ENCODE measurements at places on chromosomes 4 and X. TPM values are rescaled to one million over a fixed set of nuclear protein-coding genes. Genes with fewer than 3 reads are reported as not detected.

- H3K27ac ChIP-seq = no peak overlapping the region
- H3K4me3 ChIP-seq = no peak overlapping the region
- peaks cover 2% of the 10 kb centered on the region for H3K4me1 ChIP-seq
- H3K27me3 ChIP-seq = peaks cover 5% of the 10 kb centered on the region
Measured at GRCh38 chr4:121648516-121648915, 48.3 kb downstream of the ANXA5 start.

DNA sequence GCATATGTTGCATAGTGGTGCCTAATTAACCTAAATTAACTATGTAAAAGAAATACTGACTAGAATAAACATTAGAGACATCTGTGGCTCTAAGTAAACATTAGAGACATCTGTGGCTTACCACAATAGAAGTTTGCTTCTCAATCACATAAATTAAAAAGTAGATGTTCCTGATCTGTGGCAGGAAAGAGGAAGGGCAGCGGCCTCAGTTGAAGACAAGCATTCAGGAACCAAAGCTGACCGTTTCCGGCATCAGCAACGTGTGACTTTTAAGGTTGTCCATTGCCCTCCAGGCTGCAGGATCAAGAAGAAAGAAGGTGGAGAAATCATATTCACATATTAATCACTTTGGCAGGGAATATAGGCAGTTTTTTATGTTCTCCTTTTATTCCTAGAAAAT, 336.3 kb upstream of the TRAM1L1 start:
- H3K4me1 ChIP-seq = no peaks in the 10 kb centered on the region
- no peaks in the 10 kb centered on the region for H3K36me3 ChIP-seq
- no peaks in the 10 kb centered on the region for H3K27me3 ChIP-seq

GRCh38 chr4:26819478-26820095, 41.1 kb upstream of the STIM2 start:
- peaks cover 5% of the 10 kb centered on the region for H3K36me3 ChIP-seq
- no peaks in the 10 kb centered on the region for H3K27me3 ChIP-seq
- H3K27ac ChIP-seq = no peak overlapping the region

The EVC gene
- 3.4 TPM for total RNA-seq

DNA sequence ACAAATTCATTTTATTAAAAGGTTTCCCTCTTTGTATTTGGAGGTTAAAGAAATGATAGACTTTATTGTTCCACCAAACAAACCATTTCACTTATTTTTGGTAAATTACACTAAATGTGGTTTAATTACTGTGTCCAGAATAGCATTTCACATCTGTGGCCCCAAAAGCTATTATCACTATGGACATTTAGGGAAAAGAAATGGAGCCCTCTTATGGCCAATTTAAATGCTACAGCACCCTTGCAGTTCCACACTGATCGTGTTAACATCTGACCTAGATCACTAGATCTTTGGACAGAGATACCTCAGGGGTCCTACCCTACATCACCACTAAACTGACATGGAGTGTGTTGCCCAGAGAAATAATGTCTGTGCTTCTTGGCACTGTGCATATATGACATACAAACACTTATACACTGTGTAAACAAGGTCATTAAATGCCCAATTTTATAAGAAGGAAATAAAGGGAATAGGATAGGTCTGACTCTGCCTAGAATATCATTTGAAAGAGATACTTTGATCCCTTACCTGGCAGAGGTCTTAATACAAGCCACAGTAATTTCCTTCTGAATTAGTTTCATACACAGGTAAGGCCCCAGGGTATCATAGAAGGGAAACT, 163.9 kb downstream of the KDR start:
- no peak for DNase-seq
- no peaks in the 10 kb centered on the region for H3K36me3 ChIP-seq
- peaks cover 7% of the 10 kb centered on the region for H3K4me1 ChIP-seq
- H3K27me3 ChIP-seq = peaks cover 5% of the 10 kb centered on the region
- peak overlapping the region; percentile 41 for H3K27ac ChIP-seq

GRCh38 chr4:136557396-136557795, 974.9 kb downstream of the PCDH18 start:
- no peak for DNase-seq
- H3K36me3 ChIP-seq = no peaks in the 10 kb centered on the region
- H3K27ac ChIP-seq = no peak overlapping the region
- H3K4me3 ChIP-seq = no peak overlapping the region
- no peaks in the 10 kb centered on the region for H3K4me1 ChIP-seq
